ENCODE measurements at places on chromosomes 13 and 19. TPM values are rescaled to one million over a fixed set of nuclear protein-coding genes. Genes with fewer than 3 reads are reported as not detected.

GRCh38 chr13:46489586-46490023 lies 63.4 kb upstream of the LRCH1 start:
- no peaks in the 10 kb centered on the region for H3K4me1 ChIP-seq
- DNase-seq = no peak
- H3K27ac ChIP-seq = no peak overlapping the region
- H3K27me3 ChIP-seq = peaks cover 6% of the 10 kb centered on the region

KLK12 gene
- not detected for total RNA-seq

CEACAM7 gene
- total RNA-seq = not detected

DNA sequence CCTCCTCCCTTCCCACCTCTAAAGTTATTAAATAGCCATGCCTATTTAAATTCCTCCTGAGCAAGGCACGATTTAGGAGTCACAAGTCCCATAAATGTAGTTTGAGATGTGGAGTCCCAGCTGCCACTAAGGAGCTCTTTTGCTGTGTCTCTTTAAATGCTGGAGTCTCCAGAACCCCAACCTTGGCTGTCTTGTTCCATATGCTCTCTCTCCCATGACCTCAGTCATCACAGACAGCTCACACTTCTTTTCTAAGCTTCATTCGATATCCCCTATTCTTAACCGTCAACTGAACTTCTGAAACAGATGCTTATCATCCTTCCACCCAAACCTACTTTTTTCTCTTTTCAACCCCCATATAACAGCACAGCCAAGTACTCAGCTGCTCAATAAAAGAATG lies 197.1 kb downstream of the VWA8 start:
- H3K4me3 ChIP-seq = no peak overlapping the region
- peaks cover 20% of the 10 kb centered on the region for H3K36me3 ChIP-seq
- no peak overlapping the region for H3K27ac ChIP-seq
- no peaks in the 10 kb centered on the region for H3K27me3 ChIP-seq

DNA sequence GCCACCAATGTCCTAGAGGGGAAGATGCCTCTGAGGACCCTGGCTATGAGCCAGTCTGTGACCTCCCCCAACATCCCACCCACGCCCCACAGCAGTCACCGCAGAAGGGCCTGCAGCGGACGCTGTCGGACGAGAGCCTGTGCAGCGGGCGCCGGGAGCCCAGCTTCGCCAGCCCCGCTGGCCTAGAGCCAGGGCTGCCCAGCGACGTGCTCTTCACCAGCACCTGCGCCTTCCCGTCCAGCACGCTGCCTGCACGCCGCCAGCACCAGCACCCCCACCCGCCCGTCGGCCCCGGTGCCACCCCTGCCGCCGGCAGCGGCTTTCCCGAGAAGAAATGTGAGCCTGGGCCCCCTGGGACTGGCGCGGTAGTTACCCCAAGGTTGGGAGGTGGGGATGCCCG lies 30.6 kb downstream of the DPF1 start:
- H3K27ac ChIP-seq = no peak overlapping the region
- H3K36me3 ChIP-seq = peaks cover 7% of the 10 kb centered on the region
- H3K27me3 ChIP-seq = no peaks in the 10 kb centered on the region
- H3K4me3 ChIP-seq = no peak overlapping the region

ZNF709 gene
- 2.4 TPM for total RNA-seq

GRCh38 chr13:111484141-111484925 lies 163.9 kb downstream of the TEX29 start:
- H3K4me1 ChIP-seq = no peaks in the 10 kb centered on the region
- DNase-seq = no peak
- no peak overlapping the region for H3K4me3 ChIP-seq
- H3K36me3 ChIP-seq = no peaks in the 10 kb centered on the region
- no peaks in the 10 kb centered on the region for H3K27me3 ChIP-seq
- no peak overlapping the region for H3K27ac ChIP-seq

ZNF285 gene
- total RNA-seq = 0.26 TPM

NLRP9 gene
- not detected for total RNA-seq
